ENCODE measurements at places on chromosomes 13 and 19.

DNA sequence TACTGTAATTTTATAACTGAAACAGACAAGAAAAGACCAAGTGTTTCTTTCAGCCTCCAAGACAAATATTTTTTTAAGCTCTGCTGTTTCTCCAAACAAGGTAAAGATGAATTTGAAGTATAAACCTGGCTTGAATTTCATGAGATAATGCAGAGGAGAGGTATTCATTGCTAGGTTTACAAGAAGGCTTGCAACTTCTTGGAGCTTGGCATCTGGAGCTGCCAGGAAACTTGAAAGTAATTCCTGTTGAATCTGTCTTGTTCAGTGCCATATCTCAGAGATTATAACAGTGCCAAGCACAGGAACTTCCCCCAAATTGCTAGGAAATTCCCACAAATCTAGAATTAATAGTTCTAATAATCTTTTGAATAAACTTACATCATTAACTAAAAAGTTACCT lies 70.9 kb downstream of the CDK8 start:
- no peak for DNase-seq

GRCh38 chr19:3599776-3600187 lies 6.9 kb downstream of the TBXA2R start:
- DNase-seq: no peak

DNA sequence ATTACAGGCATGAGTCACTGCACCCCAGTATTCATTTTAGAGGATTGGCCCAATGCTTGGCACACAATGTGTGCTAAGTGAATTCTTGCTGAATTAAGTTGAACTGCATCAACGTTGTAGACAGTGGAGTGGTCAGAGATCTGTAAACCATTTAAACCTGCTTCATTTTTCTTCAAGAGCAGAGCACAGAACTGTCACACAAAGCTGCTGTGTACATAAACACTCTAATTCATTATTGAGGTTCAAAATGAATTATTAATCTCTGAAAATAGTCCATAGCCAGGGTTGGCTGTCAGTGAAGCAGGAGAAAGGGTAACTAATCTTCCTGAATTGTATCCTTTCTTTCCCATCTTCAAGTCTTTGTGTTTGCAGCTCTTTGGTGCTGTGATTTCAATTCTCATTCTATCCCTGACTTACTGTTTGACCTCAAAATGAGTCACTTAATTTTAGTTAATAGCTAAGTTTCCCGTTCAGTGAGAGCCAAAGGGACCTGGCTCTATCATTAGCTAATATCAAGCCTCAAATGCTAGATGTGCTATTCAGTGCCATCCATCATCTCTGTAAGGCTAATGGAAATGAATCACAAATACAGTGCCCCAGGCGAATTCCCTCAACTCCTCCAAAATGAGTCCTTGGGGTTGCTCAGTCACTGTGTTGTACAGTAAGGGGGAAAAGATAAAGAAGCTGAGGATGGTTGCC lies 77.0 kb upstream of the TSC22D1 start:
- DNase-seq: no peak

DNA sequence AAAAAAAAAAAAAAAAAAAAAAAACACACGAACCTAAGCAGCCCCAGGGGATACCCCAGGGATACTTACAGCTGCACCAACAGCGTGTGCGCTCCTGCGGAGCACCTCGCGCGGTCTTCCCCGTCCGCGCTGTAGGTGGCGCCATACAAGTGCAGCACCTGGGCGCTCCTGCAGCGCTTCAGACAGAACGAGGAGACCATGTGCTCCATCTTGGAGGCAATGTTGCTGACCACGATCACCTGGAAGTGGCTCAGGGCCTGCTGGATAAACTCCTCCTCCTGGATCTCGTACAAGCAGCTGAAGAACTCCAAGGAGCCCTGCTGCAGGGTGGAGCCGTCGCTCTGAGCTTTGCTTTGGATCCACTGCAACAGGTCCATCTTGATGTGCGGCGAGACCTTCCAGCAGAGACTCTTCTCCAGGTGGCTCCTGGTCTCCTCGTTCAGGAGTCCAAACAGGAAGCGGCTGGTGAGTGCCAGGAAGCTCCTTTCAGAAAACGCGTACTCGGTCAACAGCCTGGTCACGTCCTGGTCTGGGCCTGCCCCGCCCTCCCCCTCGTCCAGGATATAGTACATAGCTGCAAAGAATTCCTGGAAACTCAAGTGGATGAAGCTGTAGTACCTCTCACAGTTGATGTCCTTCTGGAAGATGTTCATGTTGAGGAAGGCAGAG lies 14.5 kb downstream of the NLRP12 start:
- no peak for DNase-seq

DNA sequence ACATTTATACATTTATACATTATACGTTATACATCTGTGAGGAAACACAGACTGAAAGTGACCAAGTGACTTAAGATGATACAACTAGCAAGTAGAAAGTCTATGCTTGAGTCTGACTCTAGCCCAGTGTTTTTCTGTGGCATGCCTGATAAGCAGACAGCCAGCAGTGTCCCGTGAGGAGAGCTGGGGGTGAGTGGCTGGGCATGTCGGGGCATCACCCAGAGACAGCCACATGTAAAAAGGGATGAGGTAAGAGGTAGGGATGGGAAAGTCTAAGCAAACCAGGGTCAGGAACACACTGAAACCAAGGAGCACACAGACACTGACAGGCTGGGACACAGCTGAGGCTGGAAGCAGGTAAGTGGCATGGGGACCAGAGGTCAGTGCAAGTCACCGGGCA lies 333.2 kb downstream of the FOXO1 start:
- DNase-seq: no peak

DNA sequence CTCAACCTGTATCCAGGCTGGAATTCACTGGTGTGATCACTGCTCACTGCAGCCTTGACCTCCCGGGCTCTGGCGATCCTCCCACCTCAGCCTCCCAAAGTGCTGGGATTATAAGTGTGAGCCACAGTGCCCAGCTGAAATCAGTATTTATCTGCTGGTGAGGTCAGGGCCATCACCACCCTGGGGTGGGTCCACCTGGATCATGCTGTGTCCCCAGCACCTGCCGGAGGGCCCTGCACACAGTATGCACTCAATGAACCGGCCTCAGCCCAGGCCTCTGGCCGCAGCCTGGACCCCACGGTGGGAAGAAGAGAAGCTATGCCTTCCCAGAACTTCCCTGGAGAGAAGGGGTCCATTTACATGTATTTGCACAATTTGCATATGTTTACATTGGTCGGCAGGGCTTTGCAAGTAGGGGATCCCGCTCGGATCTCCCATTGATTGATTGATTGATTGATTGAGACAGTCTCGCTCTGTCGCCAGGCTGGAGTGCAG lies 2.6 kb upstream of the SLC5A5 start:
- DNase-seq: no peak

GRCh38 chr13:82719987-82720386 lies 1162.3 kb downstream of the SLITRK1 start:
- no peak for DNase-seq

- peak; percentile 3 for DNase-seq
These were observed 2.1 kb downstream of the EFNB2 start for GRCh38 chr13:106533101-106533942.

GRCh38 chr19:46828484-46828883 lies 22.2 kb downstream of the AP2S1 start:
- DNase-seq: no peak

DNA sequence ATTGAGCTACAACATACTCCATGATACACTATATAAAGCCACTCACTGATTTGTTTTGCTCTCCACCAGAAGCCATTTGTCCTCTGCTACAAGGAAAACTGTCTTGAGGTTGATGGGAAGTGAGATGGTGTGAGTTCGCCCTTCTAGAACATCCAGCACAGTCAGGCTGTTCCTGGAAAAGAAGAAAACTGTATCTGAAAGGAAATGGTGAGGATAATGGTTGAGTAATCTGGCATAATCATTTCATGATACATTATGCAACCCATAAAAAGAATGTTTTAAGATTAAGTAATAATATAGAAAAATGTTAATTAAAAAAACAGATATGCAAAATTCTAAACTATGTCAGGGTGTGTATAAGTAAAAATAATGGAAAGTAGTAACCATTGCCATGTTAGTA lies 233.9 kb downstream of the RGCC start:
- no peak for DNase-seq

GRCh38 chr13:45194081-45194939 lies 6.5 kb downstream of the KCTD4 start:
- DNase-seq: no peak

DNA sequence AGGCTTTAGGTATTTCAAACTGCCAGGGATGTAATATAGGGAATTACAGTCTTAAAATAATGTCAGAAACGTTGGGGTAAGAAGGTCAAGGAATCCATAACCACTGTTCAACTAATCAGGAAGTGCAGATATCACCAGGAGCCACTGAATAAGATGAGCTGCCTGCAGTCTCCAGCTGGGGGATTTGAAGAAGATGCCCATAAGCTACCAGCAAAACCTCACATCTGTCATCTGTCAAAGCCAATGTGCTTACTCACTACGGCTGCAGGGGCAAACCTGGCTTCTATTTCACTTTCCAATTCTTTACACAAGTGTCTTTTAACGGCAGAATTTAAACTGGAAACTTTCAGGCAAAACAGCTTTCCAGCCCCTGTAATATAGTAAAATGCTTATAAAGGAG lies 1410.1 kb upstream of the ATXN8OS start:
- no peak for DNase-seq

DNA sequence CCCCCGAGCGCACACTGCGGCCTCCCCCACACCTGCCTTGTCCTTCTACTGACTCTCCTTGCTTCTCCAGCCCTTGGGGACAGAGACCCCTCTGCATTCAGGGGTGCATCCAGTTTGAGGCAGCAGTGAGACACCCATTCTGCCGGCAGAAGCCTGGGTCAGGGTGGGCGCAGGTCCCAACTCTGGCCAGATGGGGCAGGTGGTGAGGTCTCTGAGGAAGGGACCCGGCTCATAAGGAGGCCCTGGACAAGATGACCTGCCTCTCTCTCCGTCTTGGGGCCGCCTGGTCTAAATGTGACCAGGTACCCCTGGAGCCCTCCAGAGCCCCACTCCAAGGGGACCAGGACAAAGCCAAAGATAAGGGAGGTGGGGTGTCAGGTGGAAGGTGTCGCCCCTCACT lies 6.1 kb downstream of the CHERP start:
- DNase-seq: no peak

- DNase-seq: no peak
These were observed 6.9 kb downstream of the ERICH4 start for GRCh38 chr19:41449865-41450178.

GRCh38 chr13:97058391-97058790 lies 64.1 kb upstream of the OXGR1 start:
- no peak for DNase-seq

GRCh38 chr13:30659980-30660379 lies 42.3 kb downstream of the USPL1 start:
- no peak for DNase-seq

- DNase-seq: no peak
These were observed 57.9 kb downstream of the KCTD12 start for GRCh38 chr13:76828316-76828741.

DNA sequence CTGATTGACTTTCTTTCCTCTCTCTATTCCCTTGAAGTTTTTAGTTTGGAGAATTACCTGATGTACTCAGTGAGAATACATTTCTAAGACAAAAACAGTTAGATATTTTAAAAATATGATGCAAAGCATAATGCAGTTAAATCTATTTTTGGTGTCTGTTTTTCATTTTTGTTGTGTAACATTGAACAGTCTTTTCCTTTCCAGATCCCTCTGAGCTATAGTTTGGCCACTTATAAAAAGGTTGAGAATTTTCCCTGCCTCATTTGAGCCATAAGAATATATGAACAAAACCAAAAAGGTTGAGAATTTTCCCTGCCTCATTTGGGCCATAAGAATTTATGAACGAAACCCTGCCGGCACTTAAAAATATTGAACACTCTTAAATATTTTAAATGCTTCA lies 57.0 kb upstream of the IPO5 start:
- DNase-seq: no peak

DNA sequence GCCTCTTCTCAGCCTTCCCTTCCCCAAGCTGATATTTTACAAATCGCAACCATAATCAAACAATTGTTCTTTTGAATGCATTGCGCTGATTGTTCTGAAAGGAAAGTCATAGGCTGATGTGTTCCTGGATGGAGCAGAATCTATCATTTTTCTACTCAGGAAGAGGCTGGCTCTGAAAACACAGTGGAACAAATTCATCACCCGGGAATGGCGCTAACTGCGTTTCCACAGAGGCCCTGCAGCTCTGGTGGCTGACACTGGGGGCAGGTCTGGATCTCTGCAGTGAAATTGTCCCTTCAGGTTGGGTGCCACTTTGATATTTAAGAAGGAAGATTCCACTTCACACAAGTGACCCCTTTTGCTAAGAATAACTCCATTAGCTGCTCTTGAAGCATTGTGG lies 1060.8 kb downstream of the UQCRFS1 start:
- DNase-seq: no peak

DNA sequence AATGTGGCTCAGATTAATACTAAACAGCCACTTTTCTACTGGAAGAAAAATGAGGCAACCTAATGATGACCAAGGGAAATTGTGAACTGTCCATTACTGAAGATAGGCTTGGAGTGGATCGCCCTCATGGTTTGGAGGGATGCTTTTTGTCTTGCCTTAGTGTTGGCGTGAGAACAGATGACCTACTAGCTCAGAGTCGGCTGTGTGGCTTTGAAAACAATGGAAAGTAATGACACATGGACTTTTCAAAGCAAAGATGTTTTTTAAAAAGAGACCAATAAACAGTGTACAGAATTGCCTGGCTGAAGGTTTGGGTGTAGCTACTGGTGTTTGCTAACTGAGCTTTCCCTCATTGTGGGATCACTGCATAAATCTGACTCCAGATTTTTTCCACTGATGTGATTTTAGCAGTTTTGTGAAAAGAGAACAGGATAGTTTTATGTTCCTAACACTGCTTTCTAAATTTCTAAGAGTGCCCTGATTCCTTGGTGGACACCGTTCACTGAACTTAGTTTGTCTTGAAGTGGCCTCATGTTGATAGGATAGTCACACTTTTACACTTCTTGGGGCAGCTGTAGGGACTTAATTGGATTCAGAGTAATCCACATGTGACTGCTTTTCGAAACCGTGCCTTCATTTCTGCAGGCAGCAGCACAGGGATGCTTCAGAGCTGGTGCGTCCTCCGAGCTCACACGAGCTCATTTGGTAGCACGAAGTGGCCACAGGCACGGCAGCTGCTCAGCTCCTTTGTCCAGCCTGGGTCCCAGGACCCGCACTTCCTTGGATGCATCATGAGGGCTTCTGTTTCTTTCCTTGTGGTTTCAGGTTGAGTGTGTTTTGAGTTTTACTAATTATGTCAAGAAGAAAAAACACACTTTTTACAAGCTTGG lies 4.3 kb downstream of the CEBPG start:
- no peak for DNase-seq

GRCh38 chr13:97279913-97280312 lies 57.8 kb downstream of the MBNL2 start:
- DNase-seq: no peak

- DNase-seq: no peak
These were observed 77.5 kb upstream of the MIR17HG start for GRCh38 chr13:91270031-91270430.

DNA sequence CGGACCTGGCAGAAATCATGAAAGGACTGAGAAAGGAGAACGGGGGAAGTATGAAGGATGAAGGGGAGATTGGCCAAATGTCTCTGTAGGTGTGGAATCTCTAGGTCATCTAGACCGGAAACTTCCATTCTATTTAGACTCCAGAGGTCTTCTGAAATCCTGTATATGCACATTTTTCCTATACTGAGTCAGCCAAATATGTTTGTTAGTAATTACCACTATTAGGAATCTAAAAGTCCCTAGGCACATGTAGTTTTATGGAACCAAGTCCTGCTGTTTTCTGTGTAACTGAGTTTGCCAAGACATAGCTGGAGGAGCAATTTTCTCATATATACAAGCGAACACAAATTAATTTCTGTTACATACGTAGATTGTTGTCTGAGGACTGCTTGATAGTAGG lies 498.1 kb downstream of the GPC5 start:
- DNase-seq: no peak

- DNase-seq: no peak
These were observed 82.8 kb downstream of the FRY start for GRCh38 chr13:32114284-32114950.
